ENCODE measurements at places on chromosomes 7 and 10.

- DNase-seq = no peak
Measured at GRCh38 chr10:114272696-114273095, 33.6 kb downstream of the VWA2 start.

DNA sequence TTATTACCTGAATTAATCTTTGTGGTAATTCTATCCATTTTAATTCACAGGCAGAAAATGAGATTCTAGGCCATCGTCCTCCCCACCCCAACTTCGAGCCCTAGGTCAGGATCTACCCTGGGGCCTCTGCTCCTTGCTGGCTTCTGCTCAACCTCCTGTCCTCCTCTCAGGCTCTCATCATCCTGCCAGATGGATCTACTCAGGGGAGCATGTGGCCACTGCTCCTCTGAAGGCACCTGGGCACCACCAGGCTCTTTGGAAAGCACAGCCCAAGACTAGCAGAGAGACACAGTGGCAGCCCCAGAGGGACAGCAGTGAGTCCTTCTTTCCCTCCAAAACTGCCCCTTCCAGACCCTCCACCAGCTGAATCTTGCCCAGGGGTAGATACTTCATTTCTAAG lies 248.2 kb downstream of the TCERG1L start:
- no peak for DNase-seq

DNA sequence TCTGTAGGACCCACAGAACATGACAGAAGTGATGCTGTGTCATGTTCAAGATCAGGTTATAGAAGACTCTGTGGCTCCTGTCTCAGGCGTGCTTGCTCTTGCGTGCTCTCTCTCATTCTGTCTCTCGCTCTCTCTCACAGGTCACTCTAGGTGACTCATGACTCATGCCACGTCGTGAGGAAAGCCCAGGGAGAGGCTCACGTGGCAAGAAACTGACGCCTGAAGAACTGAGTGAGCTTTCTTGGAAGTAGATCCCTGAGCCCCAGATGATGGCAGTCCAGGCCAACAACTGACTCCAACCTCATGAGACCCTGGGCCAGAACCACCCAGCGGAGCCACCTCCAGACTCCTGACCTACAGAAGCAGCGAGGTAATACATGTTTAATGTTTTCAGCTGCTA lies 103.3 kb downstream of the DNMBP start:
- no peak for DNase-seq

GRCh38 chr7:117071551-117071950 lies 118.2 kb downstream of the ST7 start:
- DNase-seq = no peak

- DNase-seq = no peak
Measured at GRCh38 chr7:83109352-83109751, 53.3 kb downstream of the PCLO start.

GRCh38 chr10:85362401-85362800 lies 1004.2 kb downstream of the GRID1 start:
- DNase-seq = no peak
